ENCODE measurements at places on chromosomes 2 and 18.

DNA sequence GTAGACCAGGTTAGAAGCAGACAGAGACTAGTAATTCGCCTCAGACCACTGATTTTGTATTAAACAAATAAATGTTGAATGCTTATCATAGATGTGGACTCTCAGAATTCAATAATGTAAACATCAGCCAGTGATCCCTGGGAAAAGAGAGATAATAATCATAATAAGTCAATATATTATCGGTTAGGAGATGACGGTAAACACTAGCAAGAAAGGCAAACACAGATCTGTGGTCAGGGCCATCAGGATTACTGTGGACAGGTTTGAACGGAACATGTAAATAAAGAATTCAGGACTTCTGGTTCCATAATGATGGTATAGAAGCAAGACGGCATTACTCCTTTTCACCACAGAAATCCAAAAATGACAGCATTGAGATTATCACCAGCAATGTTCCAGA, 861.6 kb downstream of the CBLN2 start:
- DNase-seq, result no peak

DNA sequence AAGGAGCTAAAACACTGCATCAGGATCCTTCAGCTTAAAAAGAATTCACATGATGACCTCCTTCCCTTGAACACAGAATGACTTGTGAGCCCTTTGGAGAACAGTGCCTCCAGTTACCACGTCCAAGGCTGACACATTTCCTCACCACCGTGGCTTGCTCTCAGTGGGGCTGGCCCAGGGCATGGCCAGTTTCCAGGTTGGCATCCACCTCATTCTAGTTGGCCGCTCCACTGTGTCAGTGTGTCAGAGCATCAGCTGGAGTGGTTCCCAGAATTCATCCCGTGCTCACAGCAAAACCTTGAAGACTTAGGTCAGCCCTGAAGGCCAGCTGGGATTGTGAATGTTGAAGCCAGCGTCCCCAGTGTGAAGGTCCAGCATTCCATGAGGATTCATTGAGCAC, 158.5 kb downstream of the INSIG2 start:
- DNase-seq, result no peak

DNA sequence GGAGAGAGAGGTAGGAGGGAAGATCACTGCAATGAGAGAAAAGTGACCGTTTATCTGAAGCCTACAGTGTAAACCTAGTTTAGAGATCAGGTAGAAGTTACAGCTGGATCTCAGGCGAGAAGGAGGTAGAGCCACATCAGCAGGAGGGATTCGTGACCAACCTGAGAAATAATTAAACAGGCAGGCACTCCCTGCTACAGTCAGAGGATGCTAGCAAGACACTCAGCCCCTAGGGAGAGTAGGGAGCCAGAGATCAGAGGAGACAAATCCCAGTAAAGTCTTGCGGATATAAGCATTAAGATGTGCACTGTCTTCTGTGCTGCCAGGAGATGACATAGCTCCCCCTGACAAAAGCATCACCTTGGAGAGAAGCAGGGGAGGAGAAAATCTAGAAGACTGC, 629.1 kb upstream of the SLC39A10 start:
- no peak for DNase-seq

- no peak for DNase-seq
Observed at GRCh38 chr2:118530976-118531375, 316.5 kb downstream of the EN1 start.

- DNase-seq, result no peak
Observed at GRCh38 chr18:13223311-13224143, 5.0 kb downstream of the LDLRAD4 start.

GRCh38 chr2:111160758-111161157, 40.0 kb downstream of the BCL2L11 start:
- no peak for DNase-seq

- DNase-seq, result no peak
Observed at GRCh38 chr2:3793249-3793648, 89.9 kb downstream of the DCDC2C start.

GRCh38 chr2:11074246-11074820, 80.9 kb upstream of the SLC66A3 start:
- no peak for DNase-seq

- DNase-seq, result no peak
Observed at GRCh38 chr2:150167711-150168110, 319.8 kb downstream of the RND3 start.

- DNase-seq, result peak; percentile 21
Observed at GRCh38 chr2:195559431-195559914, 97.6 kb upstream of the SLC39A10 start.

- DNase-seq, result no peak
Observed at GRCh38 chr2:85458601-85459563, 40.4 kb downstream of the SH2D6 start.

DNA sequence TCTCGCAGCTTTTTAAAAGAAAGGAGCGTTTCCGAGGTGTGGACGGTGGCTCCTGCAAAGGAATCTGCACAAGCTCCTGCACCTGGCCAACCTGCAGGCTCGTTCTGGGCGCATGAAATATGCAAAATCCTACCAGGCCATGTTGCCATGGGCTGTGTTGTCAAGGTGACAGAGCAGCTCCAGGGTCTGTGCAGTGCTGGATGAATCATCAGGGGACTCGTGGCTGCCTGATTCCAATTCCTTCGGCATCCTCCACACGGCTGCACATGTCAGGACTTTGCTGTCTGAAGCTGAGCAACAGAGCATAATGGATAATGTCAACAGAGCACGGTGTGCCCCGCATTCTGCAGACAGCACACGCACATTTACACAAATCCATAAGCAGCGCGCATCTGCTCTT, 120.5 kb downstream of the EIPR1 start:
- no peak for DNase-seq

DNA sequence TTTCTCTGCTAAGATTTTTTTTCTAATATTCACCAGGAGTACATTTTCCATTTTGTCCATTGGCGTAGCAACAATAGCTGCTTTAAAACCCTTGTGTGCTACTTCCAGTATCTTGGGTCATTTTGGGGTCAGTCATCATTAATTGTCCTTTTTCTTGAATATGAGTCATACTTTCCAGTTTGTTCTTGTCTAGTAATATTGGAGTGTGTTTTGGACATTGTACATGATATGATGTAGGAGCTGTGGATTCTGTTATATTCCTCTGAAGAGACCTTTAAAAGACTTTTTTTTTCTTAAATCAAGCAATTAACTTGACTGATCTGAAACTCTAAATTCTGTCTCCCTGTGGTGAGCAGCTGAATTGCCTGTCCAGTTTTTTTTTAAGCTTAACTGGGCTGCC, 40.8 kb downstream of the AGPS start:
- no peak for DNase-seq

- no peak for DNase-seq
Observed at GRCh38 chr2:27501042-27501441, 4.4 kb downstream of the GCKR start.

GRCh38 chr18:42583283-42583731, 532.2 kb downstream of the RIT2 start:
- DNase-seq, result no peak

- no peak for DNase-seq
Observed at GRCh38 chr2:237441605-237442274, 27.8 kb upstream of the COL6A3 start.

- no peak for DNase-seq
Observed at GRCh38 chr2:119264781-119265692, 41.4 kb downstream of the STEAP3 start.

DNA sequence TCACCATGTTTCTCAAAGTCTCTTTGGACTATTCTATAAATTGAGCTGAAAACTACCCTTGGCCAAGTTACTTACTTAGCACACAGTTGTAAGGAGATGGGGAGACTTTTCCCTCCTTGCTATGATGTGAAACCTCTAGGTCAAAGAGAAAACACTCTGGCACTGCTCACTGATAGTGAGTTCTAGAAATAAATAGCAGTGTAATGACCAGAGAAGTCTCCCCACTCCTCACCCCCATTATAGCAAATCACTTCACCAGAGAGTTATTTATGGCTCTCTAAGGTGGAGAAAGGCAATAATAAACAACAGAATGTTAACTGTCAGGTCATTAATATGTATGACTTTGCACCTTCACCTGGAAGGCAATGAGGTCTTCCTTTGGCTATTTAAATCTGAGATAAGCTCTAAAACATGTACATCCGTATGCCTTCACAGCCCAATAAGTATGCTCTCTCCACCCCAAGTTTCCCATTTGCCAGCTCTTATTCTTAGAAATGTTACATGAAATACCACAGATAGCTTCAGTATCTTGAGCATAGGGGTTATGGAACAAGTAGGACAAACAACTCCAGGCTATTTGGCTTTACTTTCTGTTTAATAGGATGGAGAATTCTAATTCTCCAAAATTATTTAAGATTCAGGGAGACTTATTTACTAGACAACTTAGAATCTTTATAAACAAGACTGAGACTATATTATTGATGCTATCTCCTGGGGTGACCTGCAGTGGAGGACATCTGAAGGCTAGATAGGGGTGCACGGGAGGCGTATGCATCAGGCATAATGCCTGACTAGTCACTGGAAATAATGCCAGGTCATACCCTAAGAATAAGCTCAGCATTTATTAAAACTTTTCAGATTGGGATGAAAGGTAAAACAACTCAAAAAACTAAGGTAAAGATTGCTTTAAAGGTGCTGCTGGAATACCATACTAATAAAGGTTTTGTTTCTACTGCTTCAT, 65.3 kb upstream of the DTNB start:
- DNase-seq, result no peak

DNA sequence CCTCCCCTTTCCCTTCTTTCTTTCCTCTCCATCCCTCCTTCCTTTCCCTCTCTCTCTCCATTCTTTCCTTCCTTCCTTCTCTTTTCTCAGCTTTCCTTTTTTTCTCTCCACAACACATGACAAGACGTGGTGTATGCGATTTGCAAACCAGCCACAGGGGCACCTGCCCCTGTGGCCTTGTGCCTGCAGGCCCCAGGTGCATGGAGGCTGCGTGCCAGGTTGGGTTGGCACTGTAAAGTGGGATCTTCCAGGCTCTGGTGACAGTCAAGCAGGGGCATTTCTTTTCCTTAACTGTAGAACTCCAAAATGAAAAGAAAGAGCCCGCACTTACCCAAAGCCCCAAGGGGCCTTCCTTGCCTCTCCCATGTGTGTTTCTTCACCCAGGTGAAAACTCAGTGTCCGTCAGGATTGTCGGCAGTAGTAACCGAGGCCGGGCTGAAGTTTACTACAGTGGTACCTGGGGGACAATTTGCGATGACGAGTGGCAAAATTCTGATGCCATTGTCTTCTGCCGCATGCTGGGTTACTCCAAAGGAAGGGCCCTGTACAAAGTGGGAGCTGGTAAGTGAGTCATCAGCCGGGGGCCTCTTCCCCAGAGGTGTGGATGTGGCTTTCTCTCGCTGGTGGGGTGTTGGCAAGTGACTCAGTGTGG, 50.9 kb downstream of the MARCO start:
- DNase-seq, result no peak

- no peak for DNase-seq
Observed at GRCh38 chr2:174597345-174598047, at the start of gene WIPF1. Gene WIPF1, minus strand, starts transcription at chr2:174597804. Its CDS starts 12,231 bp downstream, at chr2:174585573.

DNA sequence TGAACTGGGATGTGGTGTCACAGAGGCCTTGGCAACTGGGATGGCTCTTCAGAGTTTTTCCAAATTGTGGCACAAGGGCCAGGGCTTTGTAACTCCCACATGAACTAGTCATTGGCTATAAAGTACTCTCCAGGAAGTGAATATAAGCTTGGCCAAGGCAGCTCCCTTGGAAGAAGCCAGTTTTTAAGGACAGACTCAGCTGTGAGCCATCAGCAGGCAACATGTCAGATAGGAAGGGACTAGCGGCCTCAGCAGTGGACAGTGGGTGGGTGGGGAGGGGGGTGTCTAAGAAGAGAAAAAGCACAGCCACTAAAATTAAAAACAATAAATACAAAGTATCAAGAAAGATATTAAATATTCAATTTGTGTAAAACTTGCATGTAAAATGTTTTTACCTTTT, 691.1 kb upstream of the PIK3C3 start:
- DNase-seq, result no peak

- no peak for DNase-seq
Observed at GRCh38 chr2:16316456-16317210, 349.0 kb downstream of the CYRIA start.

DNA sequence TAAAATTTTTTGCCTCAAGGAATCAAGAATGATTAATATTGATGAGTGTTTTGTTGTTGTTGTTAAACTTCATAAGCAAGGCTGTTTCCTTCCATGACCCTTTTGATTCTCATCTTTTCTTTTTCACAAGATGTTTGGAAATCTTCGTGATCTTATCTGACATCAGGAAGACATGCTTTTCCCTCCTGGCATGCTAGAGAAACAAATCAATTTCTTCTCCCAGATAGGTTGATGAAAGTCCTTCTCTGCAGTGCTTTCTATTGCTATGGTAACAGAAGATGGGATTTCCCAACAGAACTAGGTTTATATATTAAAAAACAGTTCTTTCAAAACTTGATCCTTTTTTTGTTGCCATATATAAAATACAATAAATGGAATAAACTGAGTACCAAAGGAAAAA, 85.2 kb downstream of the EML6 start:
- no peak for DNase-seq

- DNase-seq, result no peak
Observed at GRCh38 chr18:5984245-5984644, 88.9 kb upstream of the TMEM200C start.

- DNase-seq, result peak; percentile 96
Observed at GRCh38 chr2:109613922-109614714, at the start of the genes SEPTIN10 and SOWAHC. Gene SEPTIN10, minus strand, starts transcription at chr2:109613966. Its CDS starts 139 bp downstream, at chr2:109613827. Gene SOWAHC, plus strand, starts transcription at chr2:109614364. Its CDS starts 126 bp downstream, at chr2:109614490.

DNA sequence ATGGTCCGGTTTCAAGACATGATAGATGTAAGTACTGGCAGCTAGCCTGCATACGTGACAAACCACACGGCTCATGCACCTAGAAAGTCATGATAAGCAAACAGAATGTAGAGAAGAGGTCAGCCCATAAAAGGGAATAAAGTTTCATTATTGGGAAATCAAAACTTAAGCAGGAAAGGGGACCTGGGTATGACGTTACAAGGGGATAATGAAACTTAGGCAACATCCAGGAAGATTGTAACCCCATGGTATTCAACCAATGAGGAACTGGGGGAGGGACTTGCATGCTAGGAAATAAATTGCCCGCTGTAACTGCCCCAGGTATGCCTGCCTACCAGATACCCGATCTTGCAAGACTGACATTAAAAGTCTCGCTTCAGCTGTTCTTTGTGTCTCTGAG, 1679.0 kb downstream of the SUCLG1 start:
- DNase-seq, result no peak

- DNase-seq, result no peak
Observed at GRCh38 chr2:127032621-127033020, 74.3 kb downstream of the BIN1 start.

DNA sequence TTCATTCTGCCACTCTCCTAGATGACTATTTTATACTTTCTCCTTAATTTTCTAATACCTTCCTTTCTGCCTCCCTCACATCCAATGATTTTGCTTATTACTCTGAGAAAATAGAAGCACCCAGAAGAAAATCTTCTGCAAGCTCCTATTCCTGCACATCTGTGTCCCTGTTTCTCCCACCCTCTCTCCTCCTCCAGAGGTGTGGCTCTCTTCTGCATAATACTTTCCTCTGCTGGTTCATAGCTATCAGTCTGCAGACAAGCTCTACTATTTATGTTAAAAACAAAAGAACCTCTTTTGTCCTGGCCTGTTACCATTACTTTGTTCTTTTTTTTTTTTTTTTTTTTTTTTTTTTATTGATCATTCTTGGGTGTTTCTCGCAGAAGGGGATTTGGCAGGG, 34.3 kb downstream of the ACSL3 start:
- no peak for DNase-seq

GRCh38 chr2:229348128-229348527, 77.0 kb upstream of the PID1 start:
- no peak for DNase-seq

- DNase-seq, result no peak
Observed at GRCh38 chr18:55778788-55779690, 191.0 kb upstream of the TCF4 start.
